ENCODE measurements at places on chromosomes 13 and 19.

DNA sequence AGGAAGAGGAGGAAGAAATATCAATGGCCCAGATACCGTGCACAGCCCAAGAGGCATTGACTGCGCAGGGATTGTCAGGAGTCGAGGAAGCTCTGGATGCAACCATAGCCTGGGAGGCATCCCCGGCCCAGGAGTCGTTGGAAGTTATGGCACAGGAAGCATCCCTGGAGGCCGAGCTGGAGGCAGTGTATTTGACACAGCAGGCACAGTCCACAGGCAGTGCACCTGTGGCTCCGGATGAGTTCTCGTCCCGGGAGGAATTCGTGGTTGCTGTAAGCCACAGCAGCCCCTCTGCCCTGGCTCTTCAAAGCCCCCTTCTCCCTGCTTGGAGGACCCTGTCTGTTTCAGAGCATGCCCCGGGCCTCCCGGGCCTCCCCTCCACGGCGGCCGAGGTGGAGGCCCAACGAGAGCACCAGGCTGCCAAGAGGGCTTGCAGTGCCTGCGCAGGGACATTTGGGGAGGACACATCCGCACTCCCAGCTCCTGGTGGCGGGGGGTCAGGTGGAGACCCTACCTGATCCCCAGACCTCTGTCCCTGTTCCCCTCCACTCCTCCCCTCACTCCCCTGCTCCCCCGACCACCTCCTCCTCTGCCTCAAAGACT lies 36.0 kb downstream of the KEAP1 start:
- DNase-seq, result no peak

DNA sequence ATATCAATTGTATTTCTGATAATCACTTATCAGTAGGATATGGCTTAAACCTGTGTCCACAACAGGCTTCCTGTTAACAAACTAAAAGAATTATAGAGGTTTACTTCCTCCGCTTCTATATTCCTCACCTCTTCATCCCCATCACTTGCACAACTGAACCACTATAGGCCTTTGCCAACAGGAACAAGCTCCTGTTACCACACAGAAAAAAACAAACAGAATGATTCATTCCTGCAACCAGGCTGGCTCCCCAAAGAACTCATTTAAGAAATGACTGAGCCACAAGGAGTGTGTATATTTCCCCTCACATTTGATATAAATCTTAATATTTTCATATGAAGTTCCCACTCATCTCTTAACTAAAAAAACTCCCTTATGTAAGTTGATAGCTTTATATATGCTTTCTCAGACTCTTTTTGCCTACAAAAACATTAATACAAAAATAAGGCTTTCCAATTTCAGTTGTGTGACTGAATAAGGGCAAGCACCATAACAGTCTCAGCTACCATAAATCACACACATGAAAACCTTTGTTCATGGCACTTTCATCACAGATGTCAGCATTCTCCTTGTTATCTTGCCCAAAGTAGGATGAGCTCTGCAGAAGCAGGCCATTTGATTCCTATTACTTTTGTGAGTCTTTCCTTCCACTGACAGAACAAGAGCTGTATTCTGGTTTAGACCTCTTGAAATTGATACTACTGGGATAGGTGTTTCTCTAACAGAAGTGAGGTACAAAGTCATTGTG lies 366.8 kb downstream of the SLITRK1 start:
- DNase-seq, result no peak

DNA sequence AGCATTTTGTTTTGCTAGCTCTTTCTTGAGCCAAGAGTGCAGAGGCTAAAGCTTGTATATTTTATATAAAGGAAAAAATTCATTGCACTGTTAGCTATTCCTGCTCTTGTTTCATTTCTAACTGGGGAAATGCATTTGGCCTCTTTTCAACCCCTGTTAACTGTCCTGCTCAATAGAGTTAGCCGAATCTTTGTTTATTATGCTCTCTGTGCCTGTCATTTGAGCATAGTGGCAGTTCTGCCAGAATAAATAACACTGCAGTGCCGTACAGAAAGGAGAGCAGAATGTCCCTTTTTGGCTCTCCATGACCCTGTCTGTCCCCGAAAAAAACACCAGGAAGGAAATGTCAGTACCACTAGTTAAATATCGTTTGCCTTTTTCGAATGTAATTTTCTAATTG lies 350.8 kb downstream of the MYO16 start:
- DNase-seq, result no peak

DNA sequence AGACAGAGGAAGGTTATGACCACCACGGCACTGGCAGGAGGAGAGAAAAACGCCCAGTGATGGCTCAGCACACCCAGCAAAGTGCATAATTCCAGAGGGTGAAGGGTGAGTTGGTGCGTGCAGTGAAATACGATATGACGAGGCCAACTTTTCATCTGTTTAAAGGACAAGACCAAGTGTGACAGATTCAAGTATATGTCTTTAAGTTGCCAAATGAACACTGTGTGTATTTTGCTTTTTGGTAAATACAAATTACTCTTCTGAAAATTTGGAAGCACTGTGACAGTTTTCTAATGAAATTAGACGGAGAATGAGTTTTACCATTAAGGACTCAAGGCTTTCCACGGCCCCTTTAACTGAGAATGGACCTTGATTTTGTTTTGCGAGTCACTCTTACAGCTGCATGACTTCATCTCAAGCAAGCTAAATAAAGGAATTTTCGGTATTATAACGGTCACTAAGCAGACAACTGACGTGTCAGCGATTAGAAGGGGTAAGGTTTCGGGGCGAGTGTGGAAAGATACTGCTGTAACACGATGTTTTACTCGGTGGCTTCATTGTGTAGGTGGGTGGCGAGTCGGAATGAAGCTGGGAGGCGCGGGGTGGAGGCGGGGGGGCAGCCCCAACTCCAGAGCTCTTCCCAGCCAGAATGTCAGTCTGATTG lies 22.8 kb downstream of the COL4A2 start:
- DNase-seq, result no peak

DNA sequence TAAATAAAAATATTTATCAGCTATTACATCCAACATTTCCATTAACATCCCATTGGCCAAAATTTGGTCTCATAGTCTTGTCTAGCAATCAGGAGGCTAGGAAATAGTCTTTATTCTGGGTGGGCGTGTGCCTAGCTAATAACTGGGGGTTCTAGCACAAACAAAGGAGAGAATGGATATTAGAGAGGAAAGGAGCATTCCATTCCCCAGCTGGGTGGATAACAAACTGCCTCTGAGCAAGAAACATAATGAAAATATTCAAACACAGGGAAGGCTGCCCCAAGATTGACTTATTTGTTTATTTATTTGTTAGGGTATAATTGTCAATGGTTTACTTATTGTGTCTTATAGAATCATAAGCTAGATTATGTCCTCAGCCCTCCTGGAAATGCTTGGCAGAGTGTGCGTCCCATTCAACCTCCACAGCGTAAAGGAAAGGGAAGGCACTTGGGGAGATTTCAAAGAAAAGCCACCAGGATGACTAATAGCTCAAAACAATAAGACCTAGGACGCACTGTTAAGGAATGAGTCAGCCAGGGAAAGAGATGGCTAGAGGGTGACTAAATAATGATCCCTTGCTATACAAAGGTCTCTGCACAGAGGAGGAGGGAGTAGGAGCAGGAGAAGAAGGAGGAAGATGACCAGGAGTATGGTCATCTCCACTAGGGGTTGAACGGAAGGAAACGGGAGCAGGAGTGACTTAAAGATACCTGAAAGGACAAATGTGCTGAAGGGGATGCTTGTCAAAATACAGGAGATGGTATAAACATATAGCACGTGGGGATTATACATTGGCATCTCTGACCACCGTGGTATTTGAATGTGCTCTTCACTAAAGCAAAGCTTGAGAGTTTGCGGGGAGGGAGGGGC lies 23.5 kb upstream of the USP12 start:
- DNase-seq, result no peak

DNA sequence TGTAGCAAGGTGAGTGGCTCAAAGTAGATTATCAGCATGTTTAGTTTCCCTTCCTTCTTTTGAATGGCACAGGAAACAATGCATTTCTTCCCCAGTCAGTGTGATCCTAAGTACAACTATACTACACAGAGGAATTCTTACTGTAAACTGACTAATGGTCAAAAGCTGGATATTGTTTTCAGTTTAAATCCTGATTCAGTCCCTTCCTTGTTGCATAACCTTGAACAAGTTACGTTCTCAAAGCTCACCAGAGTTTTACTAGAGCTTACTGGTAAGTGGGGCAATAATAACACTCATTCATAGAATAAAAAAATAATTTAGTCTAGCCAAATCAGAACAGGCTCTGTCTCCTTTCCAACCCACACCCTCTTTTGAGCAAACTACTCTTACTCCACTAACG lies 180.1 kb downstream of the POSTN start:
- DNase-seq, result no peak

GRCh38 chr19:49853852-49854377 lies 3.0 kb downstream of the PTOV1 start:
- no peak for DNase-seq

GRCh38 chr13:73082895-73083294 lies 24.1 kb downstream of the KLF5 start:
- DNase-seq, result no peak

DNA sequence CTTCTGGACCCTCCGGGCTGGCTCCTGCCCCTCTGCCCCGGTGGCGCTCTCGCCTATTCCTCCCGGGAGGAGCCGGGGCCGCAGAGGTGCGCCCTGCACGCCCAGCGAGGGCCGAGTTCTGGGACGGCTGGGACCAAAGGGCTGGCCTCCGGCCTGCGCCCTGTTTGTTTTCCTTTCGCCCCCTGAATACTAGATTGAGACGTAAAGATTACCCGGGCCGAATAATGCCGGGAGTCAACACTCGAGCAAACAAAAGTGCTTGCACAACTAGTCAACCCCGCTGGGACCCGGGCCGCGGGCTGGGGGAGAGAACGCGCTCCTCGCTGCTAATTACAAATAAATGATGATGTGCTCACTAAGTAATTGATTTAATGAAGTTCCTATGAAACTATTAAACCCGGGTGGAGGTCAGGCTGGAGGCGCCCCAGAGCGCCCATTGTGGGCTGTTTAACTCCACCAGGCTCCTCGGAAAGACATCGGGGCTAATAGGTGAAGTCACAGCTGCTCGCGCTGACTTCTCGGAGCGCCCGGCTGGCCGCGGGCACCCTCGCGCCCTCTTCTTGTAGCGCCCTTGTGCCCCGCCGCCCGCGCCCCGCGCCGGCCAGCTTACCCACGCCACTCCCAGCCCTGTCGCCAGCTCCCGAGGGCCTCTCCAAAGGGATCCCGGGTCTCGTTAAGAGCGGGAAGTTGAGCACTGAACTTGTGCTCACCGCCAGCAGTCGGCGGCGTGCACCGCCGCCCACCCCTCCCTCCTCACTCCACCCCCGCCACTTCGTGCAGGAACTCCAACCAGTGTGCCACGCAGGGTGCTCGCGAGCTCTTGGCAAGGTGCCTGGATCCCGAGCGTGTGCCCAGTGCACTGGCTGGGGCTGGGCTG lies 14.9 kb downstream of the ZIC5 start:
- no peak for DNase-seq

- DNase-seq, result no peak
These were observed 3.4 kb downstream of the DMKN start for GRCh38 chr19:35509861-35510625.

- DNase-seq, result no peak
These were observed 2.0 kb downstream of the PALM start for GRCh38 chr19:710767-711166.

DNA sequence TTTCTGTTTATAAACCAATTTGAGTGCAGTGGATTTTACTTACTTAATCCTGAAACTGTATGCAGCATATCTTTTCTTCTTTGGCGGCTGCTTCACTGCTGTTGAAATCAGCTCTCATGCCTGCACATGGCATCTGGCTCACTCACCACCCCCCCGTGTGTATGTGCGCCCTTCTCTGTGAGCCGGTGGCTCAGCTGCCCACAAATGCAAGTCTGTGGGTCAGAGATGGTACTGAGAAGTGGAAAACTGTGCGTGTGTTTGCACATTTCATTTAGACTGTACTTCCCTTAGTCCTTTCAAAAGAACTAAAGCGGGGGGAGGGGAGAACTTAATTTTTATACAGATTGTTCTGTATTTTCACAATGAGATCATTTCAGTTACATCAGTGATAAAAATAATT lies 307.6 kb downstream of the SHISA2 start:
- DNase-seq, result no peak

GRCh38 chr13:29763436-29764180 lies 86.8 kb downstream of the UBL3 start:
- DNase-seq, result no peak

GRCh38 chr19:53892981-53893325 lies 11.0 kb downstream of the PRKCG start:
- no peak for DNase-seq

DNA sequence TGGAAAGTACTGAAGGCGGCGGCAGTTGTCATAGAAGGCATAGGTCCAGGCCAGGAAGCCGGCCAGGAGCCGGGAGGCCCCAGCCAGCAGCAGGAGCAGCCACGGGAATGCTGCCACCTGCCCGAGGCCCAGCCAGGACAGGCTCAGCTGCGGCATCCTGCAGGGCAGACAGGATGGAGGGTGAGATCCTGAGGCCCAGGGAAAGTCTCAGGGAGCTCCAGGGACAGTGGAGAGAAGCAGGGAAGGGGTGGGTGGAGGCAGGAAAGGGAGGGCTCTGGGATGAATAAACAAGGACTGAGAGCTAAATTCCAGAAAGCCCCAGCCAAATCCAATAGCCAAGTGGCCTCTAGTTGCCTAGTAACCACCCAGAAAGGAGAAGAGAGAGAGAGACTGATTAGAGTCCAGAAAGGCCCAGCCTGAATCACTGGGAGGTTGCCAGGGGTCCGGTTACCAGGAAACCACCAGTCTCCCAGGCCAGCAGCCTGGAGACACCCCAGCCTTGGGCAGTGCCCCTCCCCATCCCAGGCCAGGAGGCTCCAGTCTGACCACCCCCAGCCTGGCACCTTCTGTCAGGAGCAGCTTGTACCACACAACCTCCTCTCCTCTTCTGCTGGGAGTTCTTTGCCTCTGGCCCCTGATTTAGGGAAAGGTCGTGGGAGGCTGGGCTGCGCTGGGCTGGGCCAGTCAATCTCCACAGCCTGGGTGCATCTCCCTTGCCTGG lies 7.5 kb upstream of the OR10H5 start:
- DNase-seq, result no peak

- no peak for DNase-seq
These were observed 8.2 kb downstream of the RASGRP4 start for GRCh38 chr19:38417544-38418506.

DNA sequence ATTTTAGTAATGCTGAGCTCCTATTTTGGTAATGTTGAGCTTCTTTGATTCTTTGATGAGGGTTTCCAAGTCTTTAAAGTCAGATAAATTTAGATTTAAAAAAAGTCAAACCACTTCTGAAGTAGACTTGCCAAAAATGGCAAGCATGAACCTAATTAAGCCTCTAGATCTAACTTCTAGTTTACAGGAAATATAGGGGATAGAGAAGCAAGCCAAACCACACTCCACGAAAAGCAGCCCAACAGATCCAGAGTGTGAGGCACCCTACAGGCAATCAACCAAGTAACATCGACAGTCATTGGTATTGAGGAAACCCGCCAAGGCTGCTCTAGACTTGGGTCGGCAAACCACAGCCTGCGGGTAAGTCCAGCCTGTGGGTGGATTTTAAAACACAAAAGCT lies 3.7 kb downstream of the GGACT start:
- no peak for DNase-seq

DNA sequence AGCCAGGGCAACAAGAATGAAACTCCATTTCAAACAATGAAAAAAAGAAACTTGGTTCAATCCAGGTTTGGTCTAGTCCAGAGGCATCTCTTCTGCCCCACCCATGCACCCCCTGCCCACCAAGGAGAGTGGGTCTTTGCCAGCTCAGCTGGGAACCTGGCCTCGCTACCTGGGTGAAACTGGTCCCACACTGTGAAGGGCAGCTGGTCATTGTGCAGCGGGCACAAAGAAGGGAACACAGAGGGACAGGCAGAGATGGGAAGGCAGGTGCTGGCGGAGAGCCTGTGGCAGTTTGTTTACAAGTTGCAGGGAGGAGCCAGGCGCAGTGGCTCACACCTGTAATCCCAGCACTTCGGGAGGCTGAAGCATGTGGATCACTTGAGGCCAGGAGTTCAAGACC lies 50.2 kb downstream of the CPAMD8 start:
- DNase-seq, result no peak

Measured in esophagus squamous epithelium (tissue), 5 donors.